ENCODE measurements at places on chromosomes 7 and 10. TPM values are rescaled to one million over a fixed set of nuclear protein-coding genes. Genes with fewer than 3 reads are reported as not detected.

AKR1D1 gene
- total RNA-seq: 0.18 TPM

ITPRID1 gene
- not detected for total RNA-seq

IFIT1B gene
- not detected for total RNA-seq

ENTPD1 gene
- total RNA-seq: not detected

NODAL gene
- total RNA-seq: not detected

NXPH1 gene
- not detected for total RNA-seq

PRTFDC1 gene
- total RNA-seq: 18.4 TPM

ZNF853 gene
- total RNA-seq: 2.0 TPM

PLAC9 gene
- total RNA-seq: not detected

CTNNA3 gene
- not detected for total RNA-seq

PLXDC2 gene
- 0.06 TPM for total RNA-seq

ADAM22 gene
- 0.29 TPM for total RNA-seq

AKR1E2 gene
- 6.6 TPM for total RNA-seq

FBXL13 gene
- 0.26 TPM for total RNA-seq

COL17A1 gene
- total RNA-seq: 1.8 TPM

OR2A5 gene
- not detected for total RNA-seq

HMX2 gene
- not detected for total RNA-seq

GNAT3 gene
- total RNA-seq: not detected

PNLIPRP3 gene
- total RNA-seq: not detected

ANKRD61 gene
- 0.53 TPM for total RNA-seq
